Activated gamma-delta T cell treated with Interleukin-2 at 50 U/mL for 16 hours (primary cell): ENCODE measurements at places on chromosomes 7 and 10.

DNA sequence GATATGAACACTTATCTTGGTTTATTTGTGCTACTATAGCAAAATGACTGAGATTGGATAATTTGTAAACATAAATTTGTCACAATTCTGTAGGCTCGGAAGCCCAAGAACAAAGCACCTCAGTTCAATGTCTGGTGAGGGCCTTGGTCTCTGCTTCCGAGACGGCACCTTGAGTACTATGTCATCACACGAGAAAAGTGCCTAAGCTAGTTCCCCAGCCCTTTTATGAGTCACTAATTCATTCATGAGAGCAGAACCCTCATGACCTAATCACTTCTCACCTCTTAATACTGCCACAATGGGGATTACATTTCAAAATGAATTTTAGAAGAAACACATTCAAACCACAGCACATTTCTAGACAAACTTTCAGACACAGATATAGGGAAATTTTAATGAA is 52.0 kb upstream of the PRSS1 start:
- DNase-seq, result no peak

- no peak for DNase-seq
These were observed 437.1 kb downstream of the HTR7 start for GRCh38 chr10:90420637-90421318.

- no peak for DNase-seq
These were observed 118.4 kb downstream of the NSUN6 start for GRCh38 chr10:18532881-18533535.

DNA sequence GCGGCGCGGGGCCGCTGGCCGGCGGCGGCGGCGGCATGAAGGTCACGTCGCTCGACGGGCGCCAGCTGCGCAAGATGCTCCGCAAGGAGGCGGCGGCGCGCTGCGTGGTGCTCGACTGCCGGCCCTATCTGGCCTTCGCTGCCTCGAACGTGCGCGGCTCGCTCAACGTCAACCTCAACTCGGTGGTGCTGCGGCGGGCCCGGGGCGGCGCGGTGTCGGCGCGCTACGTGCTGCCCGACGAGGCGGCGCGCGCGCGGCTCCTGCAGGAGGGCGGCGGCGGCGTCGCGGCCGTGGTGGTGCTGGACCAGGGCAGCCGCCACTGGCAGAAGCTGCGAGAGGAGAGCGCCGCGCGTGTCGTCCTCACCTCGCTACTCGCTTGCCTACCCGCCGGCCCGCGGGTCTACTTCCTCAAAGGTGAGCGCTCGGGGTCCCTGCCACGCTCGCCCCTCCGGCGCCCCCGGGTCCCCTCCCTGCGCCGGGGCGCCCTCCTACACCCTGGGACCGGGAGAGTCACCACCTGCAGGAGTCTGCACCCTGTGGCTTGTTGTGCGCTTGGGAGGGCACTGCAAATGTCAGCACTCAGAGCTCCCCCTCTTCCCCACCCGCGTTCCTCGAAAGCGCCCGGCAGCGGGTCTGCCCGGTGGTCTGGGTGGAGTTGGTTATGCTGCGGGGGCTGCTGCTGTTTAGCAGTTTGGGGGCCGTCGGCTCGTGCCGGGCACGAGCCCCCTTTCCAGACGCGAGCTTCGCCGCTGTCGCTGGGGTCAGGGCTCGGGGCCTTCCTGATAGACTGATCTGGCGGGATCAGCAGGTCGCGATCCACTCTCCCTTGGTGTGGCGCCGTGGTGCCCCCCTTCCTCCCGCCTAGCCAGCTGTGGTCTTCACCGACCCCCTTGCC is 627 bp downstream of the DUSP5 start:
- peak; percentile 44 for DNase-seq

DNA sequence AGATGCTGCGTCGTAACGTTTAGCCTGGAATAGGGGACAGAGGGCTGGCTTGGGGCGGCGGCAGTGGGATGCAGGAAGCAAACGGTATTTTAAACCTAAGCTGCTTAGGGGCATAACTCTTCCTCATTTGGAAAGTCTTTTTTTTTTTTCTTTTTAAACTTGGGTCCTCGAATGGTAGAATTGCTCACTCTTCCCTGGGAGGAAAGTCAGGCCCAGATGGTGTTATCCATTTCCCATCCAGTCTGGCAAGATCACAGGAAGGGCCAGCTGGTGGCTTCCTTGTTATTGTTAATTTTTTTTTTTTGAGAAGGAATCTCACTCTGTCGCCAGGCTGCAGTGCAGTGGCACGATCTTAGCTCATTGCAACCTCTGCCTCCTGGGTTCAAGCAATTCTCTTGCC is 56.6 kb downstream of the TMEM209 start:
- no peak for DNase-seq

GRCh38 chr7:131781-132482 is 60.4 kb upstream of the FAM20C start:
- DNase-seq, result no peak

- DNase-seq, result no peak
These were observed 609.0 kb upstream of the FOXK1 start for GRCh38 chr7:4073052-4073451.

DNA sequence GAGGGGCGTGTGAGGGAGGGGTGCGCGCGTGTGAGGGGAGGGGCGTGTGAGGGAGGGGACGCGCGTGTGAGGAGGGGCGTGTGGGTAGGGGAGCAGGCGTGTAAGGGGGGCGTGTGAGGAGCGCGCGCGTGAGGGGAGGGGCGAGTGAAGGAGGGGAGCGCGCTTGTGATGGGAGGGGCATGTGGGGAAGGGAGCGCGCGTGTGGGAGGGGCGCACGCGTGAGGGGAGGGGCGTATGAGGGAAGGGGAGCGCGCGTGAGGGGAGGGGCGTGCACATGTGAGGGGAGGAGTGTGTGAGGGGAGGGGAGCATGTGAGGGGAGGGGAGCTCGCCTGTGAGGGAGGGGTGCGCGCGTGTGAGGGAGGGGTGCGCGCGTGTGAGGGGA is 19.1 kb downstream of the MXI1 start:
- peak; percentile 82 for DNase-seq

DNA sequence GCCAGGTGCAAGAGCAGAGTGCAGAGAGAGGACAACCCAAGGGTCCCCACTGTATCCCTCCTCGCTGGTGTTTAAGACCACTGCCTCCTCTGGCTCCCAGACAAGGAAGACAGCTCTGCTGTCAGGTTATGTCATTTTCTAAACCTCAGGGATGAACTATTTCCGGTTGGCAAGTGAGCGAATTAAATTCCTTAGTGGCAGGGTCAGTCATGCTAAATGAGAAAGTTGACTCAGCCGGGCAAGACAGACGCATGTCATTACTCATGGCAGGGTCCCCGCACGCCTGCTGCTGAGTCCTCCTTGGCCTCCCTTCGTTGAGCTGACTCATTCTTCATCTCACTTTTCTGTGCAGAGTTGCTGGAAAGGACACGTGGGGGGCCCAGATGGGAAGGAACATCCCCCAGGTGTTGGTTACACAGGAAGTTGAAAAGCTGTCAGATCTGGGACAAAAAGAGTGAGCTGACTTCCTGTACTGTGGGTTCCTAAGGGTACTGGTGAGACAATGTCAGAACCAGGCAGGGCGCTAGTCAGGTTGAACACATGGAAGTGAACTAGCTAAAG is 47.1 kb upstream of the UCN3 start:
- peak; percentile 31 for DNase-seq

- no peak for DNase-seq
These were observed 141.7 kb upstream of the SEMA3A start for GRCh38 chr7:84336303-84336702.

DNA sequence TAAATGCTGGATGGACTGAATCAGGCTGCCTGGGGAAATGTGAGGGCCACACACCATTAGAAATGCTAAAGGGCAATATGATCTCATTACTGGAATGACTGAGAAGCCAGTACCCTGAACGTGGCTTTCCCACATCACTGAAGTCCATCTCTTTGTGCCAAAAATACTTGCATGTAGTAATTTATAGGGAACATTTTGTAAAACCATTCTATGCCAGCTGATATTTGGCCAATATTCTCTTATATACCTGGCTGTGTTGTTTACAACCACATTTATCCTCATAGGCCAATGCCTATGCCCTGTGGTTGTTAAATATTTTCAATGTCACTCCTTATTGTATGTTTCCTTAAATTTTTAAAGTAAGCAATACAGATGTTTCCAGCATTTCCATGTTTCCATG is 111.6 kb downstream of the C10orf90 start:
- no peak for DNase-seq

GRCh38 chr7:326809-327232 is 36.9 kb downstream of the FOXL3 start:
- DNase-seq, result no peak

DNA sequence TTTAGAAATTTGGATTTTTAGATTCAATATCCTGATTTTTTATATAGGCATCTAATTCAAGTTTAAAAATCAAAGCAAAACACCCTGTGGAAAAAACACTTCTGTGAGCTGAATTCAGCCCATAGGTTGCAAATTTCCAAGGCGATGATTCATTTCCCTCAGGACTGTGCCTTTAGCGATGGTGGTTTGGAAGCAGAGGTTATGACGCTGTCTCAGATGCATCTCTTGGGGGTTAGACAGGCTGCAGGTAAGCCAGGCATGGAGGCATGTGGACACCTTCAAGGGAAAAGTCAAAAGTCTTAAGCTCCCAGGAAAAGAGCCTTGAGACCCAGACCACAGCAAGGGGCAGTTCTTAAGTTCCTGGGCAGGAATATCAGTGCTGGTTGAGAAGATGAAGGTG is 9.5 kb upstream of the FRA10AC1 start:
- DNase-seq, result no peak

GRCh38 chr10:131849591-131850382 is 51.0 kb upstream of the PPP2R2D start:
- no peak for DNase-seq

GRCh38 chr10:35449944-35450343 is 113.6 kb downstream of the CCNY start:
- no peak for DNase-seq

- DNase-seq, result no peak
These were observed 62.8 kb downstream of the ADARB2 start for GRCh38 chr10:1674501-1674900.

DNA sequence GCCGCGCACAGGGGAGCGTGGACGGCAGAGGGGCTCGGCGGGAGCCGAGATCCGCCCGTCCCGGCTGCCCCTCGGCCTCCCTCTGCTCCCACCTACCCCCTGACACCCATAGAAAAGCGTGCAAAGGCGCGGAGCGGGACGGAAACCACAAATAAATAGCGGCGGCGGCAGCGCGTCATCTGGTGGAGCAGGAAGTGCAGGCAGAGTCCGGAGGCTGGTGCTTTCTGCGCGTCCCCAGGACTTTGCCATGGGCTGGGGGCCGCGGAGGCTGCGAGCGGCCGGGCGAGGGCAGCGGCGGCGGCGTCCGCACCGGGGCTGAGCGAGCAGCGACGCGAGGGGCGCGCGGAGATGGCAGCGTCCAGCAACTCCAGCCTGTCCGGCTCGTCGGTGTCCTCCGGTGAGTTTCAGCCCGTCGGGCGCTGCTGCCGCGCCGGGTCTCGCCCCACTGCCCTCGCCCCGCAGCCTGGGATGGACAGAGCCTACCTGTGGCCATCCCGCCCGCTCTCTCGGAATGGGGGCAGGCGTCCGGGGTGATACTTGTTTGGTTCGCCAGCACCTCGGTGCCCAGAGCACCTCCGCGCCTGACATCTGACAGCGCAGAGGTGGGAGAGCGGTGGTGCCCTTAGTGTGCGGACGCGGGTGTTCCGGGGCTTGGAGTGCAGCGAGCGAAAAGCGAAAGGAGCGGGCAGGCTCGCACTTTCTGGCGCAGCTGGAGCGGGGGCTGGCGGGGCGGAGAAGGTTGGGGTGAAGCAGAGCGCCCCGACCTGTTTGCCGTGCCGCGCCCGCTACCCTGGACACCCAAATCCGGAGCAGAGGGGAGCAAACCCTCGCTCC is at the start of gene CHN2:
TSS of gene CHN2 (plus strand) at position 182 of the 834 bp plus-strand sequence.
- peak; percentile 57 for DNase-seq

DNA sequence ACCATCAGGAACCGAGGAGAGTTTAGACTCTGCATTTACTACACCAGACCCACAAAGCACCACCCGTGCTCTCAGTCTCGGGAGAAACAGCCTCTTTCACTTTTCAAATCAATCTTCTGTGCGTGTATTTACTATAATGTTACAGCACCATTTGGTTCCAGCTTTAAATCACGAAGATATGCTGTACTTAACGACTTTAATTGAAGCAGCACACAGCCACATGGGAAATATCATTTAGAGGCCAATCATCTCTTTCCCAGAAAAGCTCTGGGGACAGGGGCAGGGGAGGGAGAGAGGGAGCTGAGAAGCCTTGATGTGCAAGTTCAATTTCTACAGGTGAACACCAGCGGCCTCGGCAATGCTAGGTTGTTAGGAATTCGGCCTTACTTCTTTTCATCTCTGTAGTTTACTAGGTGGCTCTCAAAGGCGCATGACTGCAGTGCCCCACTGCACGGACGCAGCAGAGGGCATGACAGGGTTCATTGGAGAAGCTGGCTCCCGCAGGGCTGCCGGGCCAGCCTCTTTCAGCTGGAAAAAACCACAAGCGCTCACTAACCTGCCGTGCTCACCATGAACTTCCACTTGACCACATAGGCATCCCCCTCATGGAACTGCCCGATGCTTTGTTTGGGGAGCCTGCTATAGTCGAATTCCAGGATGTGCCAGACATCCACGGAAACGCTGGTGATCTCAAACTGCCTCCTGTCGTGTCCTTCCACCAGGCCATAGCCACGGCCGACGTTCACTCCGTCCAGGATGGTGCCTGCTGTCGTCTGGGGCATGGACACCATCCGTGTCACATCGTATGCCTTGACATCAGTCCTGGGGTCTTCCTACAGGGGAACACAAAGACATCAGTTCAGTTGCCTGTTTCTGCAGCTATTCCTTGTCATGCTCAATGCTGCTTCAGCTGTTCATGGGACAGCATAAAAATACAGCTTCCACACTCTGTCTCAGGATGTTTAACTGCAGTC is 154.5 kb downstream of the SVIL start:
- no peak for DNase-seq

DNA sequence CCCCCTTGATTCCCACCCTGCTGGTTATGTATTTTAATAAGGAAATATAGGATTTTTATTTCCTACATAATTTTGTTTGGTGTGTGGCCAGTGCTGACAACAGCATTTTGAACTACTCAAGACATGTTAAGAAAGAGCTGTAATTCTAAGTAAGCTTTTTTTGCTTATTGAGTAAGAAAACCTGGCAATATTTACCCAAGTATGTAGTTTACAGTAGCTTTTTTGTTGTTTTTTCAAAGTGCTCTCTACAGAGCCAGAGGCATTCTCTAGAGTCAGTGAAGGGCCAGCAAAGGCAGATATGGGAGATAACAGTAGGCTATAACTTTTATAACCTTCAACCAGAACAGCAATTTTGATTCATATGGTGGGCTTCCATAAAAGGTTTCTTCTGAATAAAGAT is 63.2 kb upstream of the TMEM168 start:
- no peak for DNase-seq

DNA sequence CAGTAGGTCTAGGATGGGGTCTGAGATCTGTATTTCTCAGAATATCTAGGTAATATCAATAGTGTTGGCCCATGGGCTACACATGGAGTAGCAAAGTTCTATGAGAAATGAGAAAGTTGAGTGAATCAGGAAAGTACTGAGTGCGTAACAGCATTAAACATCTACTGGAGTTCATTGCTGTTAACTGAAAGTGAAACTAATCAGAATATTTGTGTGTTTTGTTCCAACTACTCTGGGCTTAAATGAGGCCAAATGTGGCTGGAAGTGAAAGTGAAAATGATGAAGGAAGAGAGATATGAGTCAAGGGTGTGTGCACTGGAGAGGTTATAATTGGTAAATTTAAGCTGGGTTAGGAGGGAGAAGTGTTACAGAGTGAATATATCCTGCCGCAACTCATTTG is 46.5 kb downstream of the TMEM106B start:
- DNase-seq, result no peak

- no peak for DNase-seq
These were observed 79.5 kb downstream of the SGMS1 start for GRCh38 chr10:50544095-50544856.

- DNase-seq, result peak; percentile 84
These were observed 24.4 kb upstream of the PPIF start for GRCh38 chr10:79322616-79323543.

GRCh38 chr10:27446091-27446918 is 57.8 kb upstream of the RAB18 start:
- no peak for DNase-seq
